ENCODE measurements at places on chromosomes 3 and 15. TPM values are rescaled to one million over a fixed set of nuclear protein-coding genes. Genes with fewer than 3 reads are reported as not detected.
A peak's percentile ranks its signal among the peaks of the same experiment; 100 is the strongest.

DNA sequence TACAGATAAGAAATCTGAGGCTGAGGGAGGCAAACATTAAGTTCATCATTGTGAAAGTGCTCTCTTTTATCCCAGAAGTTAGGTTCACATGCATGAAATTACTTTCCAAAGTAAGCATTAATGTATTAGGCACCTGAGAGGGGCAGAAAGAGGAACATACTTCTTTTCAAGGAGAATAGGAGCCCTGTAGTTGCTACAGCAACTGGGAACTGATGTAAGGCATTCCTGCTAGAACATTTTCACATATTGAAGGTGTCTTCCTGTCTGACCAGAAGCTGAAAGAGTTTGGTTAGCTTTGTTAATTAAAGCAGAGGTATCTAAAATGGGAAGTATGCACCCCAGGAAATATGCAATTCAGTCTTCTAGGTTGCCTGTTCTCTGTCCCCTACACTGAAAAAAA is 65.5 kb upstream of the ZBTB20 start:
- peaks cover 5% of the 10 kb centered on the region for H3K4me1 ChIP-seq
- H3K27me3 ChIP-seq: peaks cover 3% of the 10 kb centered on the region
- H3K36me3 ChIP-seq: no peaks in the 10 kb centered on the region
- H3K4me3 ChIP-seq: no peak overlapping the region
- H3K27ac ChIP-seq: no peak overlapping the region

- peak overlapping the region; percentile 68 for H3K4me3 ChIP-seq
- H3K36me3 ChIP-seq: peaks cover 84% of the 10 kb centered on the region
- H3K4me1 ChIP-seq: peaks cover 78% of the 10 kb centered on the region
These were observed 75.4 kb upstream of the HACD2 start for GRCh38 chr3:123660141-123660675.

- peaks cover 17% of the 10 kb centered on the region for H3K4me1 ChIP-seq
- no peaks in the 10 kb centered on the region for H3K27me3 ChIP-seq
- peak overlapping the region; percentile 5 for H3K4me3 ChIP-seq
- H3K36me3 ChIP-seq: no peaks in the 10 kb centered on the region
These were observed 50.3 kb downstream of the LRIG1 start for GRCh38 chr3:66450390-66451022.

The CCR8 gene
- total RNA-seq: not detected
